GM23338 (cell line): ENCODE measurements at places on chromosomes 7 and 10. TPM values are rescaled to one million over a fixed set of nuclear protein-coding genes. Genes with fewer than 3 reads are reported as not detected.

The CYP26C1 gene
- polyA plus RNA-seq: not detected in 2 replicates

The TCERG1L gene
- polyA plus RNA-seq: 3.6 and 3.9 TPM in 2 replicates

The DOCK4 gene
- polyA plus RNA-seq: 6.3 and 6.8 TPM in 2 replicates

The UCN3 gene
- not detected in 2 replicates for polyA plus RNA-seq

The GDF2 gene
- not detected in 2 replicates for polyA plus RNA-seq
